GM20000 (cell line): ENCODE measurements at places on chromosomes 2 and 18.

GRCh38 chr2:85096616-85097015 is 36.6 kb upstream of the TCF7L1 start:
- DNase-seq = no peak

DNA sequence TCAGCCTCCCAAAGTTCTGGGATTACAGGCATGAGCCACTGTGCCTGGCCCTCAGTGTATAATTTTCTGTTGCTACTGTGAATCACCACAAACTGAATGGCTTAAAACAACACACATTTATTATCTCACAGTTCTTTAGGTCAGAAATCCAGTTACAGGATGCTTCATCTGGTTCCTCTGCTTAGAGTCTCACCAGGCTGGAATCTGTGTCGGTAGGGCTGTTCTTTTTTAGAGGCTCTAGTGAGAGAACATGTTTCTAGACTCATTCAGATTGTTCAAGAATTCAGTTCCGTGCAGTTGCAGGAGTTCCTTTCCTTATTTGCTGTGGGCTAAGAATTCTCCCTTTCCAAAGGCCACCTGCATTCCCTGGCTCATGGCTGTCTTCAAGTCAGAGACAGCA is 22.2 kb downstream of the CCDC121 start:
- DNase-seq = no peak

DNA sequence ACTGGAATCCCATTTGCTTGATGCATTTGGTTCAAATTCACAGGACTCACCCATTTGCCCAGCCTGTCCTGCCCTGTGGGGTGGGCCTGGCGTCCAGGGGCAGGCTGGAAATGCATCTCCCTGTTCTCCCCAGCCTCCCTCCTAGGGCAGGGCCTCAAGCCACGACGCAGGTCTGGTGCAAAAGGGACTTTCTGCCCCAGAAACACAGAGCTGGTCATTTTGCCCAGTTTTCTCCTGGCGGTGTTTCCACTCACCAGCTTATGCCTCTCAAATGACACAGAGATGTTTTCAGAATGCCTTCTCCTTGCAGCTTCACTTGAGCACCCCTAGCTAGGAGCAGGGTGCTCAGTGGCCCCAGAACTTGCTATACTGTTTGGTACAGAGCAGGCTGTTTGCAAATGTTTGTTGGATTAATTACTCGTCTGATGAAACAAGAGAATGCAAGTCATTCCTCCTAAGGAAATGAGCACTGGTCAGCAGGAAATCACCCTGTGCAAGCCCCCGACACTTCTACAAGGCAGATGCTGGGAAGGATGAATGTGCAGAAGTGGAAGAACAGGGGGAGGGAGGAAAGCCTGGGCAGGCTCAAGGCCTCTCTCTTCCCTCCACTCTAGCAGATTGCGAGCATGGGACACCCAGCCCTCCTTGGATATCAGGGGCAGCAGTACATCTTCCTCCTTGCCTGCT is 164.3 kb upstream of the APCDD1 start:
- DNase-seq = no peak

DNA sequence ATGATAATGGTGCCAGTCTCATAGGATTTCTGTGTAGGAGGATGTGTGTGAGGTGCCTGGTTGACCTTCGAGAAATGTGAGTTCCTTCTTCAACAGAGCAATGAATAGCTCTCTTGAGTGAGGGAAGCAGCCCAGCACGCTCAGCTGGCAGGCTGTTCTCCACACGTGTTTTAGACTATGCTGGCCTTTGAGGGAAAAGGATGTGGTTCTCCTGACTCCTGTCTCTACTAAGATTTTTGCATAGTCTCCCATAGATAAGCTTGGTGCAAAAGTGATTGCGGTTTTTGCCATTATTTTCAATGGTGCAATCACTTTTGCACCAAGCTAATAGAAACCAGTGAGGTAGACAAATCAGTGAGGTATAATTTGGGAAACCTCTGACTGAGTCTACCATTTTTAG is 284.1 kb downstream of the SLC4A3 start:
- no peak for DNase-seq

- DNase-seq = no peak
Observed at GRCh38 chr2:34291076-34291475, 692.0 kb upstream of the FAM98A start.

DNA sequence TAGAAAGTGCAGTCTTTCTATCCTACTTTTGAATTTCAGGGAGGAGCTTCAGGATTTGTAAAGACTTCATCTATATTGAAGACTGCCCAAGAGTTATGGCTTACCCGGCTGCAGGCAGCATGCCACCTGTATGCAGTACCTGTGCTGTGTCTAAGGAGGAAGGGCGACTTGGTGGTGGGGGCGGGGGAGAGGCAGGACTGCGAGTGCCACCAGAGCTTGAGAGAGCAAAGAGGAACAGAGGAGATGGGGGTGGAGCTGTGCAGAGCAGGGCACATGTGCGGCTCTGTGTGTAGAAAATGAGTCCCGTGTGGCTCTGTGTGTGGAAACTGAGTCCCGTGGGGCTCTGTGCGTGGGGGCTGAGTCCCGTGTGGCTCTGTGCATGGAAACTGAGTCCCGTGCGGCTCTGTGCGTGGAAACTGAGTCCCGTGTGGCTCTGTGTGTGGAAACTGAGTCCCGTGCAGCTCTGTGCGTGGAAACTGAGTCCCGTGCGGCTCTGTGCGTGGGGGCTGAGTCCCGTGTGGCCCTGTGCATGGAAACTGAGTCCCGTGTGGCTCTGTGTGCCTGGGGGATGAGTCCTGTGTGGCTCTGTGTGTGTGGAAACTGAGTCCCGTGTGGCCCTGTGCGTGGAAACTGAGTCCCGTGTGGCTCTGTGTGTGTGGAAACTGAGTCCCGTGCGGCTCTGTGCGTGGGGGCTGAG is 43.2 kb downstream of the LDLRAD4 start:
- DNase-seq = no peak

- DNase-seq = no peak
Observed at GRCh38 chr2:137952586-137953129, 11.6 kb upstream of the HNMT start.

GRCh38 chr18:8721716-8722115 is 16.4 kb downstream of the MTCL1 start:
- DNase-seq = no peak

DNA sequence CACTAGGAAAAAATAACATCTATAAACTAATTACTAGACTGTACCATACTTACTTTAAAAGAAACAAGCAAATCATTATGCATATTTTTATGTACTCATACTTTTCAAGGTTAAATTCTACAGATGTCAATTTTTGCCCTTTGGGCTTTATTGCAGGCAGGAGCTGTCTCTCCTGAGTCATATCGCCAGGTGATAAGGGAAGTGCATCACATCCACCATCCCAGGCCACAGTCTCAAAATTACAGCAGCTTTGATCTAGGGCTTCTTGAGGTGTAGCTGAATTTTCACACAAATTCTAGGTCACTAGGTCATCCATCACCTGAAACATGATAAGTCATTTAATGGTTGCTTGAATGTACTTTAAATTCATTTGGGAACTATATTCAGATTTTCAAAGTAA is 38.4 kb upstream of the FRZB start:
- no peak for DNase-seq

GRCh38 chr2:28664120-28664842 is 87.3 kb upstream of the PPP1CB start:
- DNase-seq = no peak

DNA sequence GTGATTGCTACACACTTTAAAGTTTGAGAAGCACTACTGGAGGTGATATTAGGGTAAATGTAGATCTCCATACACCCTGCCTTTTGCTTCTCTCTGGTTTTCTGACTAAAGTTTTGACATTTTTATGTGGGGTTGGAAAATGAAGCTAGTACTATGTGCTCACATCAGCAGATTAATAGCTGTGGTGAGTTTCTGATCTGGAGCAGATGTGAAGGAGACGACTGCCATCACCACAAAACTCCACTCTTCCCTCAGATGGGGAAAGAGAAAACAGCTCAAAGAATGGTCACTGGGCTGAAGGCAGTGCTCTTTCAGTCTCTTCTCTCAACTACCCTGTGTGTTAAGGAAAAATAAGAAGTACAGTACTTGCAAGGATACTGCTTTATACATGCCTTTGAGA is 37.2 kb downstream of the PLEKHA3 start:
- no peak for DNase-seq

DNA sequence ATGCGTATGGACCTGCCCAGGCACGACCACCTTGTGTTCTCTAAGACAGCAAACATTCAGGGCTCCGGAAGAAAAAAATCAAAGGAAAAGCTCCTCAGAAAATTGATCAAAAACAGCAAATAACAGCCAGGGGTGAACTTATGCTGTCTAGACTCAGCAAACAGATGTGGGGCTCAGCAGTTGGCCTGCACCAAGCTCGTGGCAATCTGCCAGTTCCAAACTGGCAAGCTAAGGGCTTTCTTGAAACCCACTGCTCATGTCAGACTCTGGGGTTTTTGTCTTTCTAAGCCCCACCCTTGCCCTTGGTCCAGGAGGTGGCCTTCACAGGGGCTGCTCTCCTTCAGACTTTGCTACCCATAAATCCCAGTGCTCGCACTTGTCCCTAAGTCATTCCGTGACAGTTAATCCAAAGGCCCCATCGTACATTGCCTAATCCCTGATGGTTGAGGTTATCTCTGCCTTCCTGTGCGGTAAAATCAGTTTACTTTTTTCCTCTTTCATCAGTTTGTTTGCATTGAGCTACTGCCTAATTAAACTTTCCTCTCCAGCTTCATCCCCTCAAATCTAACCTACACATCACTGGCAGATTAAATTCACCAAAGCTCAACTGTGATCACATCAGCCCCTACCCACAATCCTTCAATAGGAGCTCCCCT is 408.0 kb downstream of the LRATD1 start:
- DNase-seq = no peak

- DNase-seq = no peak
Observed at GRCh38 chr2:118372886-118373830, 284.9 kb downstream of the INSIG2 start.

DNA sequence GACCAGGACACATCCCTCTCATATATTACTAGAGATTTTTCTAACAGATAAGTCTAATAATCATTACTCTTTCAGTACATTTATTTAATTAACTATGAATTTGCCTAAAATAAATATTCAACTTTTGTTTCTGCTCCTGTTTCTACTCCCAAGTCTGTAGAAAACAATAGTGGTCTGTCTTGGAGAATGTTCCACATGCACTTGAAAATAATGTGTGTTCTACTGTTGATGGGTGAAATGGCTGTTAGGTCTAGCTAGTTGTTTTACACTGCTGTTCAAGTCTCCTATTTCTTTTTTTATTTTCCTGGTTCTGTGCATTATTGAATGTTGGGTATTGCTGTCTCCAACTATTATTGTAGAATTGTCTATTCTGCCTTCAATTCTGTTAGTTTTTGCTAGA is 47.2 kb downstream of the SPOPL start:
- DNase-seq = no peak

GRCh38 chr2:13652531-13653313 is 936.0 kb downstream of the TRIB2 start:
- DNase-seq = no peak

- no peak for DNase-seq
Observed at GRCh38 chr2:38829971-38830370, 45.8 kb downstream of the DHX57 start.

GRCh38 chr2:68994864-68995263 is 18.1 kb upstream of the ANTXR1 start:
- no peak for DNase-seq

DNA sequence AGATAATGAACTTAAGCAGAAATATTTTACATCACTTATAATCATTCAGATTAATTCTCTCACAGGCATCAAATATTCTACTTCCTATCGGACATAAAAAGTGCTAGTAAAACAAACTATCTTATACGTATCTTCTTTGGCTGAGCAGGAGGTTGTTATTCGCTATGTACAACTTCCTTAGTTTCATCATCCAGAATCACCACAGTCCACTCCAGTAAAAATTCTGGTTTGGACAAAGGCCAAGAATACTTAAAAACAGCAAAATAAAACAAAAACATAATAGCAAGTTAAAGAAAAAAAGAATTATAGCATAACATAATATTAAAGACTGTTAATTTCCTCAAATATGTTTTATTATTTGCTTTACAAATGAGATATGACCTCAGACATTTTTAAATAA is 1077.1 kb upstream of the CELF4 start:
- no peak for DNase-seq

- no peak for DNase-seq
Observed at GRCh38 chr18:59929621-59930295, 30.0 kb downstream of the PMAIP1 start.

DNA sequence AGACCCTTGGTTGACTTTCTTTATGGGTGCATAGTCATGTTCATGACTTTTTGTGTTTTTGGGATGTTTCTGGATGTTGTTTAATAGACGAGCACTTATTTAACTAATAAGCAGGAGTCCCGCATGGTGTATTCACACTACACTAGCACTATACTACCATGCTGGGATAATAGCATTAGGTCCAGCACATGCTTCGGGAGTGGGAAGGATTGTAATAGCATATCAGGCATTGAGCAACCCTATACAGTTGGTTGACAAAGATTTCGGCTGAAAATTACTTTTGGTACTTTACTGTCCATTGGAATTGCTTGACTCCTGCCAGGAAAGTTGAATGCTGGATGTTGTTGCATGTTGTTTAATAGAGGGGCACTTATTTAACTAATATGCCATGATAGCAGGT is 2.8 kb downstream of the SH3RF3 start:
- no peak for DNase-seq

- no peak for DNase-seq
Observed at GRCh38 chr2:11017921-11018320, 106.2 kb downstream of the KCNF1 start.

GRCh38 chr2:199309973-199310372 is 147.8 kb downstream of the SATB2 start:
- DNase-seq = no peak

- no peak for DNase-seq
Observed at GRCh38 chr2:206296128-206296527, 21.7 kb downstream of the ZDBF2 start.

DNA sequence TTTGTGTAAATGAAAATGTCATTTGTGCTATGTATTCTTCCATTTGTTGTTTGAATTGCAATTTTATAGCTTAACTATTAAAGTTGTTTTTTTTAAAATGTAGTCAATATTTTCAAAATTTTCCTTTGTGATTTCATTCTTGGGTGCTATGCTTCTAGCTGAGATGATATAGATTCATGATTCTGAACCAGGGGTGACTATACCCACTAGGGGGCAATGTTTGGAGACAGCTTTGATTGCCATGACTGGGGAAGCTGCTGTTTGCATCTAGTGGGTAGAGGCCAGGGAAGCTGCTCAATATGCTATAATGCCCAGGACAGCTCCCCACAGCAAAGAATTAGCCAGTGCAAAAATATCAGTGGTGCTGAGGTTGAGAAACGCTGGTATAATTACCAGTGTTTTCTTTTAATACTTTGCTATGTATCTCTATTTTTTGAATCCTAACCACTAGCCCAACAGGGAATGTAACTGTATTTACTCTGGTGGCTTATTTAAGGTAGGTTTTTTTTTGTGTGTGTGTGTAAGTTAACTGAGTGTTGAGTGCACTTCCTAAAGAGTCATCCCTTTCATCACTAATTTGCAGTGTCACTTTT is 99.7 kb downstream of the MEP1B start:
- DNase-seq = peak; percentile 45

- DNase-seq = no peak
Observed at GRCh38 chr2:71695235-71696120, 242.1 kb downstream of the DYSF start.

GRCh38 chr18:3603421-3604234 is 153.7 kb downstream of the TGIF1 start:
- DNase-seq = no peak

- no peak for DNase-seq
Observed at GRCh38 chr2:27174638-27175037, 25.8 kb downstream of the TCF23 start.
